ENCODE measurements at places on chromosomes 1 and 21. TPM values are rescaled to one million over a fixed set of nuclear protein-coding genes. Genes with fewer than 3 reads are reported as not detected.

Gene TIE1
- total RNA-seq, result 0.09 TPM

Gene PRRX1
- not detected for total RNA-seq

Gene SMCP
- not detected for total RNA-seq

Gene CD1B
- not detected for total RNA-seq

Gene TAS1R1
- not detected for total RNA-seq

Gene SPOCD1
- total RNA-seq, result 8.0 TPM

Gene PALMD
- total RNA-seq, result 0.57 TPM

Gene BATF3
- total RNA-seq, result 31.4 TPM

Gene TTC34
- total RNA-seq, result 0.05 TPM

Gene RNU1-4
- not detected for total RNA-seq

Gene FPGT
- total RNA-seq, result 7.7 TPM

Gene LCK
- total RNA-seq, result 0.07 TPM

Gene FOXD3
- total RNA-seq, result 0.84 TPM

Gene ENTREP3
- total RNA-seq, result 34.6 TPM

Gene NIT1
- 31.0 TPM for total RNA-seq

Gene PRKAA2
- 2.7 TPM for total RNA-seq

Gene PMVK
- 34.0 TPM for total RNA-seq

Gene LAMB3
- total RNA-seq, result 25.5 TPM

Gene AADACL3
- total RNA-seq, result not detected

Gene OR2L13
- not detected for total RNA-seq

Gene CLCA4
- total RNA-seq, result not detected

All from A549 treated with DMSO at 1 μM for 4 hours (cell line).